ENCODE measurements at places on chromosomes 3 and 15.

- DNase-seq: no peak
These were observed 72.6 kb downstream of the FRMD4B start for GRCh38 chr3:69313251-69313650.

DNA sequence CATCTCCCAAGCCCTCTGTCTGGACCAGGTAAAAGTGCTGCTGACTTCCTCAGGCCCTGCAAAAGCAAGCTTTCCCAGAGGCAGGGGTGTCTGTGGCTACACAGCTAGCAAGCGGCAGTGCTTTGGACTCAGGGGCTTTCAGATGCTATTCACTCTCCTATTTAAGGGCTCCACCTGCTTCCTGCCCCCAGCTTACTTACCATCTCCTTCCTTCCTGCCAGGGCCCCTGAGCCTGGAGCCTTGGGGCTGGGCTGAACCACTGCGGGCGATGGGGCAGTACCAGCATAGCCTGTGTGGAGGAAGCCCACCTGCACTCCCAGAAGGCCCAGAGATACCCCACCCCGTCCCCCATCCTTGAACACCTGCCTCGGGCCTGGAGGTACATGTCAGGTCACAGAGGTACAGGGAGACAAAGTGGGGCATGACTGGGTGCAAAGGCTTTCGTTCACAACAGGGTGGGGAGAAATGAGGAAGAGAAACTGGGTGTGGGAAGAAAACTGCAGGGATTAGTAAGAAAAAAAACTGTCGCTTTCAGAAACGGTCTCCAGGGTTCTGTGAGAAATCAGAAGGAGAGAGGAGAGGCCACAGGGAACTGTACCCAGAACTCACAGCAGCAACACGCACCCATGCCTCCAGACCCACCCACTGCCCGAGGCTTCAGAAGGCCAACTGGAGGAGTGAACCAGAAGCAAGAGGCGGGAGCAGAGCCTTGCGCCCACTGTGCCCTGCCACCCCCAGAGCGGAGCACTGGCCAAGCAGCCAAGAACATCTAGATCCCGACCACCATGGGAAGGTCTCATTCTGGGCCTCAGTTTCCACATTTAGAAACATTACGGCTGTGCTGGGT is 49.5 kb downstream of the CCDC12 start:
- no peak for DNase-seq

GRCh38 chr3:98329392-98330124 is 24.1 kb upstream of the OR5K4 start:
- peak; percentile 4 for DNase-seq

- DNase-seq: no peak
These were observed 29.7 kb downstream of the ZNF106 start for GRCh38 chr15:42461261-42461660.

DNA sequence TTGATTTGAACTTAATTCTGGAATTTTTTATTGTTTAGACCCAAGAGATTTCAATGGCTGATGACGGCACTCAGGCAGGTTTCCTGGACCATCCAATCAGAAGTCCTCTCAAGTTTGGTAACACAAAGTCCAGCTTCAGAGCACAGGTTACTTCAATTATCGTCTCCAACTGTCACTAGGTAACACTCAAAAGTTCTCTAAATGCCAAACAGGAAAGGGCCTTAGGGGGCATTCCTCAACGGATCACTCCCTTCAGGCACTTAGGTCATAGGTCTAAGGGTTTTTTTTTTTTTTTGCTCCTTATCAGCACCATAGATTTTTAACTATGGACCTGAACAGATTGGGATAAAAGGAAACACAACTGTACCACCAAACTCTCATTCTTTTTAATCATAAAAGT is 85.8 kb downstream of the MEIS2 start:
- no peak for DNase-seq

DNA sequence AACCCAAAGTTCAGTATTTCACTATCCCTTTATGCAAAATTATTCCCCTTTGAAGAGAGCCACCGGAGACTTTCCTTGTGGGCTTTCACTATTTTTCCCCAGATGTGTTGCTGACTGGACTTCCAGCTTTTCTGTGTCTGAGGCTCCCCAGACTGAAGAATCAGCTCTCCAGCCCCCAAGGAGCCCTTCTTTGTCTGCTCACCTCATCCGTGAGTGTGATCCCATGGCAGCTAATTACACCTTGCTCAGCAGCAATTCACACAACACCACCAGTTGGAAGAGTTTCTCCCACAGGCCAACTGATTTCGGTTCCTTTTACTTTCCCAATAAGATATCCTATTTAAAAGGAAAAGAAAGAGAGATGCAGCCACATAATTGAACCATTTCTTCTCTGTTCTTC is 249.5 kb upstream of the TRIM42 start:
- no peak for DNase-seq

- DNase-seq: peak; percentile 96
These were observed 27.3 kb downstream of the ATOSA start for GRCh38 chr15:52651868-52652267.

DNA sequence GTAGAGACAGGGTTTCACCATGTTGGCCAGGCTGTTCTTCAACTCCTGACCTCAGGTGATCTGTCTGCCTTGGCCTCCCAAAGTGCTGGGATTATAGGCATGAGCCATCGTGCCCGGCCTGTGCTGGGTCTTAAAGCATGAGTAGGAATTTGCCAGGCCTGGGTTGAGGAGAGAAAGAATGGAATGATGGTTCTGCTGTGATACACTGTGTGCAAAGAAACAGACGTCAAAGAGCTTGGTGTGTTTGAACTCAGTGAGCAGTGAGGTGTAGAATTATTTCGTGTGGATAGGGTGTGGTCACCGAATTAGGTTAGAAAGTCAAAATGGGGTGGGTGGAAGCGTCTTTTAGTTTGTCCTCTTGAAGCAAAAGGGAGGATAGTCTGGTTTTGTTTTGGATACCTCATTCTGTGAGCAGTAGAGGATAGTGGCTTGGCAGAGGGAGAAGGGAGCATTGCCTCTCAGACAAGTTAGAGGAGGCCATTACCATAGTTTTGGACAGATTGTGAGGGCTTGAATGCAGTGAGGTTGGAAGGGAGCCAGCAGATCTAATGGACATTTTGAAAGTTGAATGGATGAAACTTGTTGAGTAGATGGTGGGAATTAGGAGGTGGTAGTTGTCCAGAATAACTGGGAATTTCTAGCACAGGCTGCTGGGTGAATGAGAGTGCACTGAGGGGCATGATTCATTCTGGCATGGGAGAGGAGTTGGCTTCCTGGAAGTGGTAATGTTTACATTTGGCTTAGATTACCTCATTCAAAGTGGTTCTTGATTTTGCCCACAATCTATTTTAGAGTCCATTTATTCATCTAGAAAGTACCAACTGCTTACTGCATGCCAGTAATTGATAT is 27.2 kb downstream of the AKAP13 start:
- peak; percentile 94 for DNase-seq

Data from astrocyte (in vitro differentiated cells and primary cell).